ENCODE measurements at places on chromosomes 16 and 17.
A peak's percentile ranks its signal among the peaks of the same experiment; 100 is the strongest.

DNA sequence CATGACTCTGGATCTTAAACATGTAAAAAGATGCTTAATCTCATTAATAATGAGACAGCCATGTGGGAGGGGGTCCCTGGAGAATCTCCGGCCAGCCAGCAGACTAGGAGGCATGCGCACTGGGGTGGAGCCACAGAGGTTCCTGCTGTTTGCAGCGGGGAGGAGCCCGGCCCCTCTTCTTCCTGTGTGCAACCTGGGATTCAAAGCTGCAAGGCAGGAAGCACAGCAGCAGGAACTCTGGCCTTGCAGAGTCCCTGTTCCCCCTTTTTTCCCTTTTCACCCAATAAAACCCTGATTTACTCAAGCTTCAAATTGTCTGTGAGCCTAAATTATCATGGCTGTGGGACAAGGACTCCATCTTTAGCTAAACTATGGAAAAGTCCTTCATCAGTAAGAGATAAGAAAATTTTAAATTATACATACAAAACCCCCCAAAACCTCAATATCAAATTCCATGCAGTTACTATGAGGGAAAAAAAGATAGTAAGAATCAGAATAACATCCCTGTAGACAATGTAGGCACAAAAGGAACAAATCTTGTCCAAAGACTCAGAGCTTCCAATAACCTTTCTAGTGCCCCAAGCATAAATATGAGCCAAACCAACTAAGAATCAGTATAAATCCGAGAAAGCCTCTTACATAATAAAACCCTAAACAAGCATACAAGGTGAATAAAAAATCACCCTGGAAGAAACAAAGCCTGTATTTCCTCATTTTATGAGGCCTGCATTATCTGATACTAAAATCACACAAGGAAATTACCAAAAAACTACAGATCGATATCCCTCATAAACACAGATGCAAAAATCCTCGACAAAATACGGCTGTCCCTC, 12.1 kb downstream of the CFDP1 start:
- peak; percentile 7 for DNase-seq

DNA sequence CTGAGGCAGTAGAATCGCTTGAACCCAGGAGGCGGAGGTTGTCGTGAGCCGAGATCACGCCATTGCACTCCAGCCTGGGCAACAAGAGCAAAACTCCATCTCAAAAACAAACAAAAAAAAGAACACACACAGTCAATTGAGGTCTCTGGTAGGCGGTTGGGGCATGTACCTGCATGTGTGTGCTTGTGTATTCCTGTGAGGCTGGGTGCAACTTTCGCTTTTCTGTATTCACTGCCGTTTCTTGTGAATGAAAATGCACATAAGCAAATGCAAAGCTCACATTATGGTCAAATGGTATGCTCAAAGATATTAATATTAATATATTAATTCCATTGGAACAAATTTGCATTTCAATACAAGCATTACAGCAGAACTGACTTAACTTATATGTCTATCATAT, 20.9 kb downstream of the HS3ST3A1 start:
- DNase-seq, result no peak

DNA sequence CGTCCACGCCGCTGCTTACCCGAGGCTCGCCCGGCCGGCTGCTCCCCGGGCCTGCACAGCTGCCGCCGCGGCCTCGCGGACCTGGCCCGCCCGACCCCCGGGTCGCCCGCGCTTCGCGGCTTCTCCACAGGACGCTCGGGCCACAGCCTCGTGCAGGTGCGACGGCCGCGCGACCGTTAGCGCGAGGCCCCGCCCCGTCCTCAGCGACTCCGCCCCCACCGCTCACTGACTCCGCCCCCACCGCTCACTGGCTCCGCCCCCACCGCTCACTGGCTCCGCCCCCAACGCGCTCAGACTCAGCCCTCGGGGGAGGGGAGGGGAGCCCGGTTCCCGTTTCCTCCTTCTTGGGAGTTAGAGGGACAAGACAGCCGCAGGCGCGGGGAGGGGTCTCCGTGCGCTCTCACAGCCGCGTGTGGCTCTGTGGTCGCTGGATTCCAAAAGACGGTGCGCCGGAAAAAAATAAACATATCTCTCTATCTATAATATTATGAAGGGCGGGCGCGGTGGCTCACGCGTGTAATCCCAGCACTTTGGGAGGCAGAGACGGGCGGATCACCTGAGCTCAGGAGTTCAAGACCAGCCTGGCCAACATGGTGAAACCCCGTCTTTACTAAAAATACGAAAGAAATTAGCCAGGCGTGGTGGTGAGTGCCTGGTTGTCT, at the start of gene MEIOB:
Gene MEIOB, minus strand, starts transcription at position 191 of the 662 bp plus-strand sequence. CDS start 3,989 bp downstream, outside the sequence.
- DNase-seq, result peak; percentile 27

DNA sequence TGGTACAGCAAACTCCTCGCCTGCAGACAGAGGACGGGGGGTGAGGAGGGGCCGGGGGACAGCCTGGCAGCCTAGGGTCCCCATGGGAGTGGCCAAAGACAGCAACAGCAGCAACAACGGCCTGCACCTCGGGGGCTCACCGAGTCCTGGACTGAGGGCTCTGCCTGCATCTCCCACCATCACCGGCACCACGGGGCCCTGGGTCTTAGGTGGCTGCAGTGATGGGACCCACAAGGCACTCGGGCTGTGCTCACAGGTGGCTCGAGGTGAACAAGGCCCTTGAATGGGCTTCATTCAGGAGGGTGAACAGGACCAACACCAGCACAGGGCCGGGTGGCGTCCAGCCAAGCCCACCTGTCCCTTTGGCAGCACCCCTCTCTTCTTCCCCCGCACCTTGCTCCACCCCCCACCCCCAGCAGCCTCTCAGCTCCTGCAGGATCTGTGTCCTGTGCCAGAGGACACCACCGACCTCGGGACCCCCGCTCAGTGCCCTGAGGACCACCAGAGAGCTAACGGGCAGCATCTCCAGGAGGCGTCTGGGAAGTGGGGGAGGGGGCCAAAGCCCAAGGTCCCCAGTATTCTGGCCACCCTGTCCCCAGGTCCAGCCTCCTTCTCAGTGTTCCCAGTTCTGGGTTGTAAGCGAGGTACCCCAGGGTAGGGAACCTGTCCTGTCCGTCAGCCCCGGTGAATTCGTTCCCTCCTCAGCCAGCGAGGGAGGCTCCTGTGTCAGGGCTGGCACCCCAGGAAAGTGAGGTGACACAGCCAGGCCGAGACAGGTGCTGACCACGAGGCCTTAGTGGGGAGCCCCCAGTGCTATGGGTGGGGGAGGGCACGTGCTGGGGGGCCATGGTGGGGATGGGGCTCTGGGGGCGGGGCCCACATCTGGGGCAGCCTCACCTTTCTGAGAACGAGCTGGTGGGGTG, 94.3 kb downstream of the TBC1D16 start:
- no peak for DNase-seq

DNA sequence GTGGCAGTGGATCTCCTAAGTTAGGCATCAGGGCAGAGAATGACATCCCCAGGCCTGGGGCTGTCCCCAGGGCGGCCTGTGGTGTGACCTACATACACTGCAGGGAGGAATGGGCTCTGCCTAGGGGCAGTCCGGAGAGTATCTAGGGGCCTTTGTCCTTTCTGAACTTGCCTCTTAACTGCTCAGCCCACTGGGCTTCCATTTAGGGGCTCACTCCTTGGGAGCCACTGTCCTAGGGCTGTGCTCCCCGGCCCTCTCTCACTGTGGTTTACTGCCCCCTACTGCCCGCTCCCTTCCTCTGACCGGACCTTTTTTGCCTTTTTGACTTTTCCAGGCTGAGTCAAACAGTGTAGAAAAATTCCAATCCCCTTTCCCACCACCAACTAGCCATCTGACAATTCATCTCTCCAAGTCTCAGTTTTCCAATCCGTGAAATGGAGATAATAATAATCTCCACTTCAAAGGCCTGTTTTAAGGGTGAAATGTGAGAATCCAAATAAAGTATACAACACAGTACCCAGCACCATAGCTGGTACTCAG, 66.8 kb downstream of the DNAH3 start:
- DNase-seq, result peak; percentile 40

GRCh38 chr16:66898207-66898606, 17.9 kb downstream of the PDP2 start:
- DNase-seq, result no peak

DNA sequence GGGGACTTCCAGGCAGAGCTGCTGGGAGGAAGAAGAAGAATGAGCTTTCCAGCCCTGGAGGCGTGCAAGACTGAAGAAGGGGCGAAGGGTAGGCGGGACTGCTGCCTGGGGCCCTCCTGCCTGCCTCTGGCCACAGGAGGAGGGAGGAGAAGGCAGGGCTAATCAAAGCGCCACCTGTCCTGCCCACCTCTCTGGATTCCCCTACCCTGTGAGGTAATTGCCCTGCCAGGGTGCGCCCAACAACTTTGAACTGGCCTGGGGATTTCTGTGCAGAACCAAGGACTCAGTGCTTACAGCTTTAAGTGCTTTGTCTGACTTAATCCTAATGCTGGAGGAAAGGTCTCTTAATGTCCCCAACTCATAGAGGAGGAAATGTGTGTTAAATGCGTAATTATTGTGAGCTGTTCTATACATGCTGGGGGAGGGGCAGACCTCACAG, at the start of gene NOXO1:
Gene NOXO1, minus strand, starts transcription at position 72 of the 439 bp plus-strand sequence. CDS start 290 bp downstream, outside the sequence.
- DNase-seq, result peak; percentile 44

- no peak for DNase-seq
Measured at GRCh38 chr16:23729503-23730424, 16.7 kb upstream of the ERN2 start.

DNA sequence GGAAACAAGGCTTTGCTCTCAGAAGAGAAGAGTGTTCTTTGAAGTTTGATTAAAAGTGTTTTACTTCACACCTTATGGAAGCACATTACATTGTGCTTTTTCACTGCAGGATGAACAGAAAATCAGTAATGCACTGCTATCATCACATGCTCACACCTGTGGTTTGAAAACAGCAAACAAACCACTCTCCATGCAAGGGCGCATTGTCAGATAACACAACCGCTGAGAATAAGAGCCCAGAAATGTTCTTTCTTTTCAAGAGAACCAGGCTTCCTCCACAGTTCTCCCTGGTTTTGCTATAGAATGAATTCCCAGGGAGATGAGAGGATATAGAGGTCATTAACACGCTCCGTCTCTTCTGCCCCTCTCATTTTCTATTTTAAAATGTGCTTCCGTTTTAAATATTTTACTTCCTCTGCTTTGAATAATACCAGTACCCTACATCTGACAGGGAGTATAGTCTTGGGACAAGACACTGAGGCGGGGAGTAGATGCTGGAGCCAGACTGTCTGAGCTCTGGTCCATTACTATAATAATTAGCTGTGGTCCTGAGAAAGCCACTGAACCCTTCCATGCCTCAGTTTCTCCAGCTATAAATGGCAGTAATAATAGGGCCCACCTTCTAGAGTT, 71.6 kb downstream of the CDK5R1 start:
- DNase-seq, result no peak

- no peak for DNase-seq
Measured at GRCh38 chr16:67198238-67198734, 645 bp upstream of the ELMO3 start.

GRCh38 chr17:63505341-63505740, 17.8 kb upstream of the KCNH6 start:
- no peak for DNase-seq

- no peak for DNase-seq
Measured at GRCh38 chr17:73194514-73195222, 1.8 kb downstream of the COG1 start.

DNA sequence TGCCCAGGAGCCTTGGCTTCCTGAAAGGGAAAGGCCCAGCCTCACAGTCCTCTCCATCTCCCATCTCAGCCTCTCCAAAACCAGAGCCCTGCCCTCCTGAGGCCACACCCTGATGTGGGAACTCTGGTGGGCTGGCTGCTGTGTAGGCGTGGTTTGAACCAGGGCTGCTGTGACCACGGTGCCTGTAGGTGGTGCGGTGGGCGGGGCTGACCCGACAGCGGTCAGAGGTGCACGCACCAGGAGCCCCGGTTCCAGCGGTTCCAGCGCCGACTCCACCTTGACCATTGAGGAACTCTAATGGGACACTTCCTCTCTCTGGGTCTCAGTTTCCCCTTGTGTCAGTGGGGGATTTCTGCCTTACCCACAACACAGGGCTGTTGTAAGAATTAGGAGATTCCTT, 2.4 kb downstream of the RAP1GAP2 start:
- no peak for DNase-seq

DNA sequence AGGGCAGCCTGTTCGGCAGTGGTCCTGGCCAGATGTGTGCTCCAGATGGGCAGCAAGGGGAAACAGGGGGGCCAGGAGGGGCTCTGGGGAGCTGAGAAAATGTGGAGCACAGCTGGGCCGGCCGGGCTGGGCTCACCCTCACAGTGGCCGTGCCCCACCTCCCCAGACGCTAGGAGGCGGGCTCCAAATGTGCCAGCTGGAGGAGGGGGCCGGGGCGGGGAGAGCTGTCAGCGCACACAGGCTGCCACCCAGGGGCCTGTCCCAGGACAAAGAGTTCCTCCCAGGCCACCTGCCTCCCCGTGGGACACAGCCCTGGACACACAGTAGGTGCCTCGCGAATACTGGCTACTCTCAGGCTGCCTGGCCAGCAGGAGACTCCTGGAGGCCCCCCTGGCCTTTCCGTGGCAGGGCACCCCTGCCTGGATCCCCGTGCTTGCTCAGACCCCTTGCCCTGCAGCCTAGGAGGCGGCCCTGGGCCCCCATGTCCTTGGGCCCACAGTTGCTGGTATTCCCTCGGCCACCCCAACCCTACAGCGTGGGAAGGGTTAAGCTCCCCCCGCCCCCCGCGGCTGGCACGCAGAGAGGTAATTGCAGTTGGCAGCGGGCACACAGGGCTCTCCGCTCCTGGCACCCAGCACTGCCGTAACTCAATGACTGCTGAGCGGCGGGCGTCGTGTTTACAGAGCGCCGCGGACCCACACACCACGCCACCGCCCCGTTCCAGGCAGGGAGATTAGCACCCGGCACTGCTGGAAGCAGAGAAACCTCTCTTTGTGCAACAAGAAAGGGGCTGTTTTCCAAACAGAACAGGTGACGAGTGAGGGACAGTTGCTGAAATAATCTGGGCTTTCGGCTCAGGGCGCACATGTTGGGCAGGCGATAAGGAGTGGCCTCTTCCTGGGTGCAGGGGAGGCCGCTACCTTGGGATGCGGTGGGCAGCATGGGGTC, 32.2 kb downstream of the BAHCC1 start:
- no peak for DNase-seq

DNA sequence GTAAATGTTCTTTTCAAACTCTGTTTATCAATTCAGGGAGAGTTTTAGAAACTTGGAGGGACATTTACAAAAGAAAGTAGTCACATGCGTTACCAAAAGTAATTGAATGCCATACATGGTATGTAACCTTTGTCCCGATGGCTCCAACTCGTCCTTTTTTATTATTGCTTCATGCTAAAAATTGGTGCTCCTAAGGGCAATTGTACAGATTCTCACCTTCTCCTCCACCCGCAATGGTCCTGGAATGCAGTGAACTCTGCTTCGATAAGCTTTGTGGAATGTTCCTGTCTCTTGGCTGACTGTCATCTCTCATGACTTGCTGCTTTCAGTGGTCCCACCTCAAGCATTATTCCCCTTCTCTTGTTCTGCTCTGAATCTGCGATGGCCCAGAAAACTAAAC, 20.9 kb downstream of the GNAO1 start:
- no peak for DNase-seq

Data from stimulated activated naive CD8-positive, alpha-beta T cell treated with anti-CD3 and anti-CD28 coated beads, Interleukin-15, amount 100 ng/mL, for 72 hours (primary cell).